Activated naive CD4-positive, alpha-beta T cell treated with Interleukin-2 at 50 U/mL for 16 hours (primary cell): ENCODE measurements at places on chromosomes 4 and X.

DNA sequence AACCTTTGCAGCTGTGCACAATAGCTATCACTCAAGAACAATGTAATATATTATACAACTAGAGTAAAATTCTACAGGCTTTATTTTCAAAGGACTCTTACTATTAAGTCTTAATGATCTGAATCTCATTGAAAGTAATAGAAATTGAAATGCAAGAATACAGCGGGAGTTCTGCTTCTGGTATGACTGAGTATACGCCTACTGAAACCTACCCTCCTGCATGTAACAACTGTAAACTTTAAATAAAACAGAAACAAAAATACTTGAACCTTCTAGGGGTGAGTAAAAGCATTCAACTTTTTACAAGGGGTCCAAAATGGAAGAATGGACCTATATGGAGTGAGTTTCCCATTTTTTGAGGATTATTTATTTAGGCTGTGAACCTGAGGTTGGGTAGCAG lies 13.5 kb downstream of the DCHS2 start:
- no peak for DNase-seq

DNA sequence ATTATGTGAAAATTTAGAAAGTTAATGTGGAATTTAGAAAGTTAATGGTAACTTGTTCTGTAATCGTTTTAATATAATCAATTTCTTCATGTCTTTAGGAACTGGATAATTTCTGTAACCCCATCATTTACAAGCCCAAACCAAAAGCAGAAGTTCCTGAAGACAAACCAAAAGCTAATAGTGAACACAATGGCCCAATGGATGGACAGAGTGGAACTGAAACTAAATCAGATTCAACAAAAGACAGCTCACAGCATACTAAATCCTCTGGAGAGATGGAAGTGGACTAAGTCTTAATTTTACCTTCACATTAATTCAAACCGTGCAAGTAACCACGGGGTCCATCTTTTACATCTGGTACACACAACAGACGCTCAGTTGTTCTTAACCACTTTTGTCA lies 48.1 kb upstream of the PLK4 start:
- DNase-seq: no peak

DNA sequence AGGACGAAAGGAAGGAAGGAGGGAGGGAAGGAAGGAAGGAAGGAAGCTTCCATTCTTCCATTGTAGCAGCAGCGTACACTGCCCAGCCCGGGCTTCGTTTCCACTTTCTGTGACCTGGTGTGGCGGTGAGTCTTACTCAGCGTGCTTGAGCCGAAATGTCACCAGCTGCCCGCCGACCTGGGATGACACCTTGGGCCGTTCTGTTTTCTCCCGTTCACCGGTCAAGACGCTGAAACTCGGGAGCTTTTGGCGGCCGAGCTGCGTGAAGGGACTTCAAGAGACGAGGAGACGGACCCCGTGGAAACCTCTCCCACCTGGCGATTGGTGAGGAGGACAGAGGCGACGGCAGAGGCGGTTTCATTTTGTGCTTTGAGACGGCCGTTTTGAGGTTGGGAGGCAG lies 47.1 kb upstream of the PPP2R3B start:
- DNase-seq: no peak

- no peak for DNase-seq
These were observed 22.1 kb downstream of the RWDD4 start for GRCh38 chr4:183636923-183637322.

- no peak for DNase-seq
These were observed 16.2 kb downstream of the SMIM31 start for GRCh38 chr4:164770010-164770724.

GRCh38 chr4:26069218-26069617 lies 155.2 kb downstream of the SMIM20 start:
- no peak for DNase-seq

GRCh38 chr4:144714166-144714565 lies 68.2 kb downstream of the HHIP start:
- no peak for DNase-seq

DNA sequence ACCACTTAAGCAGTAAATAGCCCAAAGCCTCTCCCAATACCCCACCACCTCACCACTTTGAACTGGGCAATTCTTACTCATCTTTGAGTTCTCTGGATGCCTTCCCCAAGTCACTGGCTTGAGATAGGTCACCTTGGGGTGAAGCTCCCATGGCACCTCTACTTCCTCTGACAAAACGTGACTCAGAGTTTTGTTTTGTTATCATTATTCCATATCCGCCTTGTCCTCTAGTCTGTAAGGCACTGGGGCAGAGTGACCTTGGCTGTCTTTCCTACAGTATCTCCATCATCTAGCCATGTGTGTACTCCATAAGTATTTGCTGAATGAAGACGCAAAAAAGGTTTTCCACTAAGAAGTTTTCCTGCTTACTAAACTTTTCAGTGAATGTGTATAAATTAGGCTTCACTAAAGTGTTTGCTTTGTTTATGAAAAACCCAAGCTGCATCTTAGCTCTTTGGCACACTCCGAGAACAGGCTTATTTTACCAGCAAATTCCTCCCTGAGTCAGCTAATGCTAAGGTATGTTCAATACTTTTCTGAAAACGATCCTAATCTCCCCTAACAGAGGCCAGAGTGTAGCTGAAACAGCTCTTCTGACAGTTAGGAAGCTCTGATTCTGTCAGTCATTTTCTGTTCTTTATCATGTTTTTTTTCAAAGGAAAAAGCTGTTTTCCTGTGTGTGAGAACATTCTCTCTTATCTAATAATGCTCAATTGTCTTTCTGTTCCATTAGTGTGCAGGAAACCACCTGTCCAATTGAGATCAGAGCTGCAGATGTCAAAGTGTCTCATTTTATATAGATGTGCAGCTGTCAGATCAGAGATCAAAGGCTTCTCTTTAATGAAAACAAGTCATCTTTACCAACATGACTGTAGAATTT lies 30.2 kb upstream of the TSPAN5 start:
- DNase-seq: peak; percentile 24

DNA sequence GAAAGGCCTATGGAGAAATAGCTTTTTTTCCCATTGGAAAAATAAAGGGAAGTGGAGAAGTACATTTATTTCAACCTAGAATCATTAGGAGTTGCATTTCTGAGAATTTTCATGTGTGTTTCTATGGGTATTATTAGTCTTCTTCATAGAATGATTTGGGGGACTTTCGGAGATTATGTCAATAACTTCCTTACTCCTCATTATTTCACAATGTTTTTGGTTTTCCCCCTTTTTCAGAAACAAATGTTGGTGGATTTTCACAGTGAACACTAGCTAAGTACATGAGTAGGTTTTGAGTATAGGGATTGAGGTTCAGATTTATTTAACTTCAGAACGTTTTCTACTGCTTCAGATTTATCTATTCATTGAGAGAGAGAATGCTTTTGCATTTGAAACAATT lies 54.0 kb downstream of the SH3BGRL start:
- DNase-seq: no peak

DNA sequence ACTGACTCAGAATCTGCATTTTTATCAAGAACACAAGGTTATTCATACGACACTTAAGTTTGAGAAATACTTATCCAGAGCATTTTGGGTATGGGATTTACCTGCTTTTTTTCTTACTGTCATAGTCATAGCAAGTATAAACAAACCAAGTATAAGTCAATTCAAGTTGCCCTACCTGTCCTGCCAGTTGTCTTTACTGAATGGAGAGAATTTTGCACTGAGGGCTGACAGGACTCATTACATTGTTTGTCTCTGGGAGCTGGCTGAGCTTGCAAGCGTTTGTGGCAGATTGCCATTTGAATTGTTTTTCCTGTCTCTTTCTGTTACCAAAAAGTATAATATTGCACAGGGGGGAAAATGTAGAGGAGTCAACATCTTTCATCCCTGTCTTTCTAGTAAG lies 278.9 kb upstream of the MAGEC2 start:
- DNase-seq: no peak

DNA sequence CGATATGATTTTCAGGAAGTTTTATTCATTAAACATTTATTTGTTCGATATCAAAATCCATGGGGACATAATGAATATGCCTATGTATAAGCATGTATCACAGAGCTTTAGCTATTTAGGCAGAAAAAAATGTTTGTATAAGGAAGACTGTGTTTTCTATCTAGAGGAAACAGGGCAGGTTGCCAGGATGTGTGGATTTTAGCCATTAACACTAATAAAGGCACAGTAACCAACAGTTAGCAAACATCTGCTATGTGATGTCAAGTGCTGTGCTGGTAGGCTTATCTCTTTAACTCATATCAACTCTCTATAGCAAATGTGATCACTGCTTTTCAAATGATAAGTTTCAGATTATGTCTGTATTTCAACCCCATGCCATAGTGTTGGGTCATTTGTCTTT lies 708.9 kb upstream of the HS3ST1 start:
- no peak for DNase-seq

DNA sequence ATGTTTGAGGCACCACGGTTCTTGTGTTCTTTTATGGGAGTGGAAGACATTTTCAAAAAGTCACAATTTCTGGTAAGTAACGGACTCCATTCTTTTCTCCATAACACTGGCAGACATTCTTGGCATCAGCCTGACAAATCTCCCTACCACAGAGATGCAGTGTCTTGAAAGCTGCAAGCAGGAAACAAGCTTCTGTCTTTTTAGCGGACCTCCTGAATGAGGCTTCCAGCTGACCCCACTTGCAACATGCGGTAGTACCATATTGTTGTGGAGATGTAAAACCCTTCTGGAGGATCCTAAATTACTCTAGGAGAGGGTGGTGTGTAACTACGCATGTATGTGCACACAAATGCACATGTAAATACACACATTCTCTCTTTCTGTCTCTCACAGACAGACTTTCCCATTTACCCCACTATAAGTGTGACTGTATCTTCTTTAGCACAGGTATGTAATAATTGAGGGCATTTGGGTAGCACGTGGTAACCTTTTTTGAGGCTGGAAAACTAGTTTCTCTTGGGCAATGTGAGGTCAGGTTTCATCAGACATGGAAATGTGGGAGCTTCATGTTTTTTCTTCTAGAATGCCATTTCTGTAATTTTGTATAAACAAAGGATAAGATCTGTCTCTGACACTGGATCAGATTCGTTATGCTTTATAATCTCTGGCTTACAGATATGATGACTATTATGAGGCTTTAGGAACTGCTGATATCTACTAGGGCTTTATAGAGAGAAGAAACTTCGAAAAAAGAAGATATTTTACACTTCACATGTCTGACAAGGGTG lies 130.1 kb downstream of the MGST2 start:
- no peak for DNase-seq

DNA sequence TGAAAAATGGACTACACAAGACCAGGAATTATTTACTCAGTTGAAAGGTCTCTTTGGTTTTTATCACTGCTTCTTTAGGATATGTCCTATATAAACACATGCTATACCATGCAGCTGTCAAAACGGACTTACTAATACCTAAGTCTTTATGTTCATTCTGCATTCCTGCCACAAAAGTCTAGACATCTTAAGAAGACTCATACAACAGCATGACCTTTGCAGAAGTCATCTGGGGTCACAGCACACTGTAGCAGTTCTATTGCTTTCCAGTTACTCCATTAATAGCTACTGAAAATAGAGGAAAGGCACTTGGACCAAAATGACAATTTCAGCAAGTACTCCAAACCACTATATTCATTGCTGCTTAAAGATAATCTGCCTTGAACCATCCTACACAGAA lies 53.2 kb downstream of the DDX60 start:
- DNase-seq: no peak

DNA sequence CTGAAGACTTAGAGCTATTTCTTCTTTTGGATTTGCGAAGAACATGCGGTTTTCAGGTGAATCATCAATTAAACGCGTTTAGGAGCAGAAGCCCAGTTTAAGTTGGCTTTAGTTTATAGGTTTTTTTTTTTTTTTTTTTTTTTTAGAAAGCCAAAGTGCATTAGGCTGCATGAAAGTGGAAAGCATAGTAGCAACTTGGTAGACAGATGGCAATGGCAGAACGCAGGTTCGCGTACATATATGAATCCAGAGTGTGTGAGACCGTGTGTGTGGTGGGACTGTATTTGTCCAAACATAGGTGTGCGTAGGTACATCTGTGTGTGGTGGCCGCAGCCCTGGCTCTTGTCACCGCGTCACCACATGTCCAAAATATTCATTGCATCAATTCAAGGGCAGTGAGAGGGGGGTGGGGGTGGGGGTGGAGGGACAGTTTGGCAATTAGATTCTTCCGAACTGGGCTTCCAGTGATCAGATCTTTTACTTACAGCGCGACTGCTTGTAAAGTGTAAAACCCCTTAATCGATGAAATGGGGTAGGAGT lies 901 bp downstream of the JADE1 start:
- DNase-seq: peak; percentile 20

DNA sequence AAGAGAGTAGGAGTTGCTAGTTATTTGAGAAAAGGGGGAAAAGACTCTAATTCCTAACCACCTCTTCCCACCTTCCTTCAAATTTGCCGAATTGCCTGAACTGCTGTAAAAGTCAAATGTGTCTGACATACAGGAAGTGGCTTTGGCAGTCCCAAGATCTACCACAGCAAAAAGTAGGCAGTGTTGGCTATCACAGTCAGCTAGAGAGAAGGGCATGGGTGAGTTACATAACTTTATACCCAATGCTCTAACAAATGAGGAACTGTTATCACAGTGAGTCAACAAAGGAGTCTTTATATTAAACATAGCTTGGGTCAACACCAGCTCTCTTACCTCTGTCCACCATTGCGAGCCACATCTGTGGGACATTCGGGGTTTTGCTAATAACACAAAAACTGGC lies 2.4 kb upstream of the MBNL3 start:
- DNase-seq: no peak

DNA sequence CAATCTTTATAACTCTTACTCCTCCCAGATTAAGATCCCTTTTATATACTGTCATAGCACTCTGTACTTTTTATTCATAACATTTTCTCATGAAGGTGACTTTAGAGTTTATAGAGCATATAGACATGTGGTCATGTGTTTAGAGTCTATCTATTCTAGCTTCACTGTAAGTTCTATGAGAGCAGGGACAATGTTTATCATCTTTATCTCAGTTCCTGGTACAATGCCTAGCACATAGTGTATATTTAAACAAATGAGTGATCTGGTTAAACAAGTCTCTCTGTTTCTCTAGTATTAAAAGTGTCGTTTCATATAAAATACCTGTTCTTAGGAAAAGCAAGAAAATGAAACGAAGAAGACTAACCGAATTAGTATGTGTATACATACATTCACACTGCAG lies 3.2 kb downstream of the CXCL6 start:
- no peak for DNase-seq

GRCh38 chrX:47231167-47231566 lies 1.6 kb upstream of the USP11 start:
- no peak for DNase-seq

DNA sequence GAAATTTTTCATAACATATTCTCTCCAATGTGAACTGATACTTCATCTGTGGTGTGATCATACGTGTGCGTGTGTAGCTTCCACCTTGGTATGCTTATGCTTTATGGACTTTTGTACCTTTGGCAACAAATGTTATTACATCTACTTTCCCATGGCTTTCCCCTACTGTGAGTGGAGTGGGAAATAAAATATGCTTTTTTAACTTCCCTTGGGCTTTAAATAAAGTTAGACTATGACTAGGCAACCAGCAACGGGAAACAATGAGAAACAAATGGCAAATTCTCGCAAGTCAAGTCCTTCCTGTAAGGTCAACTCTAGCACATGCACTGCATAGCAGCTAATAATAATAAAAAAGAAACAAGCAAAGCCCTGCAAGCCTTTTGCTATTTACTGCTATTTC lies 205.0 kb upstream of the PDE5A start:
- DNase-seq: no peak
